ENCODE measurements at places on chromosomes 13 and 19. TPM values are rescaled to one million over a fixed set of nuclear protein-coding genes. Genes with fewer than 3 reads are reported as not detected.

The CYP4F2 gene
- not detected for total RNA-seq

The SMIM24 gene
- total RNA-seq: not detected

The SOX21 gene
- not detected for total RNA-seq

The CGB3 gene
- not detected for total RNA-seq

The KLK1 gene
- total RNA-seq: not detected

The SWSAP1 gene
- total RNA-seq: 3.5 TPM

The PGLYRP2 gene
- total RNA-seq: not detected

The ZNF726 gene
- total RNA-seq: 0.70 TPM

DNA sequence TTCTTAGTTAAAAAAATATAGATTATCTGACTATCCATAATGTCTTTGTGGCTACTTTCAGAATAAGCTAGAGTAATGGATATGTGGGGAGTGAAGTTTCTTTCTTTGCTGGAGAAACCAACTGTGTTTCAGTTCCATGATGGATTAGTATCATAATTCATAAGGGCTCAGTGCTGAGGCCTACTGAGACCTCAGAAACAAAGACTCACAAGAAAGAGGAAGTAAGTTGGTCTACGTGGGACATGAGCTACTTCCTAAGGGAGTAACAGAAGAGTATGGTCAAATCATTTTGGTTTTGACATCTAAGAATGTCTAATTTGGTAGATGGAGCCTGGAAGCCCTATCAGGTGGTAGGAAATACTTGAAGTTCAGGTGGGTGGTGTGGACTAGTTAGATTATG, 99.0 kb upstream of the HTR2A start:
- no peak for DNase-seq
- no peaks in the 10 kb centered on the region for H3K36me3 ChIP-seq
- no peak overlapping the region for H3K4me3 ChIP-seq
- no peaks in the 10 kb centered on the region for H3K27me3 ChIP-seq
- H3K4me1 ChIP-seq: no peaks in the 10 kb centered on the region
- H3K27ac ChIP-seq: no peak overlapping the region

- no peaks in the 10 kb centered on the region for H3K4me1 ChIP-seq
- no peaks in the 10 kb centered on the region for H3K36me3 ChIP-seq
- no peak for DNase-seq
- H3K4me3 ChIP-seq: no peak overlapping the region
- no peaks in the 10 kb centered on the region for H3K27me3 ChIP-seq
Observed at GRCh38 chr13:105202354-105202753, 1333.1 kb downstream of the EFNB2 start.

DNA sequence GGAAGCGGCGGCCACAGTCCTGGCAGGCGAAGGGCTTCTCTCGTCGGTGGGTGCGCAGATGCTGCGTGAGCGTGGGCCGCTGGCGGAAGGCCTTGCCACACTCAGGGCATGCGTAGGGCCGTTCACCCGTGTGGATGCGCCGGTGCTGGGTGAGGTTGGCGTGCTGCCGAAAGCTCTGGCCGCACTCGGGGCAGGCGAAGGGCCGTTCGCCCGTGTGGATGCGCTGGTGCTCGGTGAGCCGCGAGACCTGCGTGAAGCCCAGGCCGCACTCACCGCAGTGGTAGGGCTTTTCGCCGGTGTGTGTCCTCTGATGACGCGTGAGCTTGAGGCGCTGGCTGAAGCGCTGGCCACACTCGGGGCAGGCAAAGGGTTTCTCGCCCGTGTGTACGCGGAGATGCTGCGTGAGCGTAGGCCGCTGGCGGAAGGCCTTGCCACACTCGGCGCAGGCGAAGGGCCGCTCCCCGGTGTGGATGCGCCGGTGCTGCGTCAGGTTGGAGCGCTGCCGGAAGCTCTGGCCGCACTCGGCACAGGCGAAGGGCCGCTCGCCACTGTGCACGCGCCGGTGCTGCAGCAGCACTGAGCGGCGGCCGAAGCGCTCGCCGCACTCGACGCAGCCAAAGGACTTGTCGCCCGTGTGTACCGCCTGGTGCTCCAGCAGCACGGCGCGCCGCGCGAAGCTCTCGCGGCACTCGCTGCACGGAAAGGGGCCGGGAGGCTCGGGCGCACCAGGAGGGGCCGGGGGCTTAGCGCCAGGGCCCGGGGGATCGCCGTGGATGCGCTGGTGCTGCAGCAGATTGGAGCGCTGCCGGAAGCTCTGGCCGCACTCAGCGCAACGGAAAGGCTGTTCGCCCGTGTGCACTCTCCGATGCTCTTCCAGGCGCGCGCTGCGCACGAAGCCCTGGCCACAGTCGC, 4.0 kb upstream of the UBE2M start:
- peak overlapping the region; percentile 41 for H3K4me3 ChIP-seq
- H3K27me3 ChIP-seq: no peaks in the 10 kb centered on the region
- DNase-seq: no peak
- H3K36me3 ChIP-seq: no peaks in the 10 kb centered on the region

DNA sequence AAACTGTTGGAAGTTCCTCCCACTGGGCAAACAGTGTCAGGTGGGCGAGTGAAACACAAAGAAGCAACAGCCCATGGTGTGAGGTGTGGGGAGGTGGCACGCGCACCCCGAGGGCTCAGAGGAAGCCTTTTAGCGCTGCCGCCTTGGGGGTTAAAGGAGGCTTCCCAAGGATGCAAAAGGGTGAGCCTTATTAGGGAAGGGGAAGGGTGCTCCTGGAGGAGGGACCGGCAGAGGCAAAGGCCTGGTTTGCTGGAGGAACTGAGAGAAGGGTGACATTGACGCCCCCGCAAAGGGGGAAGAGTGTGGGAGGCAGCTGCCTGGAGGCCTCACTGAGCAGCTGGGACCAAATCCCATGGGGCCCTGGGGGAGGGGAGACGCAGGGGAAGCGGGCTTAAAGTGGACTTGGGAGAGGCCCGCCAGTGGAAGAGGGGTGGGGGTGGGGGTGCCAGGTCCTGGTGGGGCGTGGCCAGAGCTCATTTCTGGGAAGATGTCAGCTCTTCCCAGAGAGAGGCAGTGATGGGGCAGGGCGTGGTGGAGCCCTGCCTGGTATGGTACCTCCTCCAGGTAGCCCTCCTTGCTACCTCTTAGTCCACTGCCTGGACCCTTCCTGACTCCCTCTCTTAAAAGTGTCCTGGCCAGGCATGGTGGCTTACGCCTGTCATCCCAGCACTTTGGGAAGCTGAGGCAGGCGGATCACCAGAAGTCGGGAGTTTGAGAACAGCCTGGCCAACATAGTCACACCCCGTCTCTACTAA, 12.0 kb upstream of the FCHO1 start:
- H3K27ac ChIP-seq: no peak overlapping the region
- no peaks in the 10 kb centered on the region for H3K27me3 ChIP-seq
- no peaks in the 10 kb centered on the region for H3K36me3 ChIP-seq
- H3K4me1 ChIP-seq: no peaks in the 10 kb centered on the region

DNA sequence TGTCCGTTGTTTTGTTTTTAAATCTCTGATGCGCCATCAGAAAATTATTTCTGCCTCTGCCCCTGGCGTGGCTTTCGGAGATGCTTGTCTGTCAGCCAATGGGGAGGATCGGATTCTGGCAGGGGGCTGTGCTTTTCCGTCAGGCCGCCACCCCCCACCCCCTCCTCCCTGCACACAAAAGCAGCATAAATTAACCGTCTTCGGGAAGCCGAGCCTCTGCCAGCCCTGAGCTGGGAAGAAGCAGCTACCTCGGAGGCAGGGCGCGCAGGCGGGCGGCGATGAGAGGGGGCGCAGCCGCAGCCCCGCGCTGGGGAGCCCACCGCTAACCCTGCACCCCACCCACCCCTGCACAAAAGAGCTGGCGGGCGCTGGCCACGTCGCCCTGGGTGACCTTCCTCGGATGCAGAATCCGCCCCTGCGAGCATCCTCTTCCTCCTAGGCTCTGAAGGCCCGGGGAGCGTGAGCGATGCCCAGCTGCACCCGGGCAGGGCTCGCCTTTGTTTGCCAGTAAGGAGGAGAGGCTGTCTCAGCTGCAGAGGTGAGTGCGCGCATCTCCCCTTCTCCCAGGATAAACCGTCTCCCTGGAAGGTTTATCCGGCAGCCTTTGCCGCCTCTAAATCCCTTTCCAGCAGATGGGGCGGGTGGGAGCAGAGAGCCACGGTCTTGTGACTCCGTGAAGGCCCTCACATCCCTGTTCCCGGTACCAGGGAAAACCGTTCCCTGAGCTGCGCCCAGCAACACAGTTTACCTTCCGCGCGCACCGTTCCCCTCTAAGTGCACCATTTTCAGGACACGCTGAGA, at the start of gene ATCAY:
TSS of gene ATCAY (plus strand) at position 215 of the 801 bp plus-strand sequence. CDS start 5,083 bp downstream, outside the sequence.
- peaks cover 30% of the 10 kb centered on the region for H3K27me3 ChIP-seq
- no peaks in the 10 kb centered on the region for H3K36me3 ChIP-seq
- H3K27ac ChIP-seq: no peak within 1 kb of the TSS
- no peaks in the 10 kb centered on the region for H3K4me1 ChIP-seq
- H3K4me3 ChIP-seq: no peak within 1 kb of the TSS

DNA sequence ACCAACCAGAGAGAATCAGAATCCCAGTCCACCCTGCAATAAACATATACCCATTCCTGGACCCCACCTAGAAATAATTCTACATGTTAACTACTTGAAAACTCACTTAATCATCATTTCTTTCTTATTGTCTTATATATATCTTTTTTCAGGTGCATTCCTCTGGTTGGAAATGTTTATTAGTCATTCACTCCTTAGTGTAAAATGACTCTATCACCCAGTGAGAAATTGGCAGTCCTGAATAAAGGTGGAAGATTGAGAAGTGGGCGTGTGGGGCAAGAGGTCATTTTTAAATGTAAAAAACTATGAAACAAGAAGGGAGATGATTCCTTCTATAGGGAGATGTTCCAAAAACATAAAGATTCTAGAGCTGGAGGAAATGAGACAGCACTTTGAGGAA, 101.2 kb upstream of the MBNL2 start:
- no peaks in the 10 kb centered on the region for H3K36me3 ChIP-seq
- no peak overlapping the region for H3K4me3 ChIP-seq
- DNase-seq: no peak
- peaks cover 2% of the 10 kb centered on the region for H3K4me1 ChIP-seq

DNA sequence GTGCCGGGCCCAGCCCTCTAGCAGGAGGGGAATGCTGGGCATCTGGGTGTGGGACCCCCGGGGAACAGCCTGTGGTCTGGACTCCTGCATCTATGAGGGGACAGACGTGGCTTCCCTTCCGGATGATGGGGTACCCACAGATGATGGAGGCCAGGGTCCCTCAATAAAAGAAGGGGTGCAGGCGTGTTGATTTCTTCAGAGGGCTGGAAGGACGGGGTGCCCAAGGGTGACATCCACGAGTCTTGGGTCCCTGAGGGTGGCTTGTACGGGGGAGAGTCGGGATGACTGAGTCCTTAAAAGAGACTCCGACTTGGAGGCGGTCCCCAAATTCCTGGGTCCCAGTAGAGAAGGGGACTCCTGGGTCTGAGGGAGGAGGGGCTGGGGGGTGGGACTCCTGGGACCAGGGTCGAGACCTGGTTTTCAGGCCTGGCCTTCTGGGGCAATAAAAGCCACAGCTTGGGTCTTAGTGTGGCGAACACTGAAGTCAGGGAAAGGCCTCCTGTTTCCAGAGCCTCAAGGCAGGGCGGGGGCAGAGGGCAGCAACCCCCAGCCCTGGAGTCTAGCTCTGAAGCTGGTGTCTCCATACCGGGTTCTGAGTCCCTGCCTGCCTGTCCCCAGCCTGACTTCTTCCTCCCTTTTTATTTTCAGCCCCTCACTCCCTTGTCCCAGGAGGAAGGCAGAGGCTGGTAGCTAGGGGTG, 459 bp upstream of the GRIN2D start:
- H3K4me1 ChIP-seq: peaks cover 16% of the 10 kb centered on the region
- H3K27ac ChIP-seq: no peak overlapping the region
- DNase-seq: no peak
- no peak overlapping the region for H3K4me3 ChIP-seq

- peaks cover 7% of the 10 kb centered on the region for H3K4me1 ChIP-seq
- H3K27ac ChIP-seq: peak overlapping the region; percentile 100
- peak; percentile 62 for DNase-seq
- H3K27me3 ChIP-seq: no peaks in the 10 kb centered on the region
Observed at GRCh38 chr19:42255766-42256745, 1.1 kb upstream of the ERF start.

DNA sequence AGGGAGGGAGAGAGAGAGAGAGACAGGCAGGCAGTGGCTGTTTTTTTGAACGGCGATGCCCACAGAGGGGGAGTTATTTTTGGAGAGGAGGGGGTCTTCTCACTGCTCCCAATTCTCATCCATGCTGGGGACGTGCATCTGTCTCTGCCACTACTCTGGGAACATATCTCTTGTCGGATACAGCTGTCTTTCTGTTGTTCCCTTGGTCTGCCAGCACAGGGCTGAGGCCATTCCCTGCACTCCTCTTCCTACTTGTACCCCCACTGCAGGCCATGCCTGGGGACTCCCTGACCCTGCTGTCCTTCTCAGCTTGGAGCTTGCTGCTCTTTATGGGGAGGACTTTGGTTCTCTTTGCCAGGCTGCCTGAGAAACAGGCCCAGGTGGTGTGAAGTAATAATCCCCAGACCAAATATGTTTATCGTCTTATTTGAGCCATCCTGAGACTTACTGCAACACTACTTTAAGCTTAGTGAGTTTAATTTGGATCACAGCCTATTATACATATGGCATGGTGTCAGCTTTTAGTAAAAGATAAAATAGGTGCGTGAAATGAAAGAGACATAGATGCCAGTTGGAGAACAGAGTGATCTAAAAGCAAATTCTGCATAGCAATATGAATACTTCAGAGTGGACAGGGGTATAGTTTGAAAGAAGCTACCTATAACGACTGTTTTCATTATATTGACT, 19.1 kb downstream of the LRCH1 start:
- H3K4me1 ChIP-seq: peaks cover 7% of the 10 kb centered on the region
- no peaks in the 10 kb centered on the region for H3K36me3 ChIP-seq
- DNase-seq: no peak
- no peaks in the 10 kb centered on the region for H3K27me3 ChIP-seq

DNA sequence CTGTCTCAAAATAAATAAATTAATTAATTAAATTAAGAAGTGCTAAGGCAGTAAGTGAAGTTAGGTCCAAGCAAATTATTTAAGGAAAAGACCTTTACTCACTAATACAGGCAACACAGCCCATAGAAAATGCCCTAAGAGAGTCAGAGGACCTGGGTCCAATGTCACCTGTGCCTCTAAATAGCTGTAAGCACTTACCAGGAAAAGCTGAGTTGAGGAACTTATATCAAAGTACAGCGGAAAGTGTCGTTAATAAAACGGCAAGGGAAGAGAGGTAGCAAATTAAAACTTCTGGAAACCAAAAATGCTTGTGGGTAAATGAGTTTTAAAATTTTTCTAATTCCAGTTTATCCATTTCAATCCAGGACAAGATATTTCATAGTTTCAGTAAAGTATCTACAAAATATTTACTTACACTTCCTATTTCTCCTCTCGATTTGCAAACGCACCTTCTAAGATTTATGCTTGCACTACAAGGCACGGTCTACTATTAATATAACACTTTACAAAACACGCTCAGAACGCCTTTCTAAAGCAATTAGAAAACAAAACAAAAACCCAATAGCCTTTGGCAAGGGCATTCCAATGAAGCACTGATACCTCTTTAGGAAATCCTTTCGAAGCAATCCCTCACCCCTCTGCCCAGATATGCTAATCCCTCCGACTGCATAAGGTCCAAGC, 963 bp downstream of the VPS36 start:
- H3K27ac ChIP-seq: peak overlapping the region; percentile 94
- H3K4me3 ChIP-seq: peak overlapping the region; percentile 86
- DNase-seq: no peak
- H3K27me3 ChIP-seq: no peaks in the 10 kb centered on the region

DNA sequence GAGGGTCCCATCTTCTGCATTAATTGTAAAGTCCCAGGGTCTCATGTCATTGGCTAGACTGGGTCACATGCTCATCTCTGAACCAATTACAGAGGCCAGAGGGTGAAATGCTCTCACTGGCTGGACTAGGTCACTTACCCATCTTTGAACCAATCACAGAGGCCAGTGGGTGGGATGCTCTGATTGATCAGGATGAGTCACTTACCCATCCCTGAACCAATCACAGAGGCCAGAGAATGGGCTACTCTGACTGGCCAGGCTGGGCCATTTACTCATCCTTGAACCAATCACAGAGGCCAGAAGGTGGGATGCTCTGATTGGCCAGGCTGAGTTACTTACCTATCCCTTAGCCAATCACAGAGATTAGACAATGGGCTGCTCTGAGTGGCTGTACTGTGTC, 5.3 kb downstream of the MISP start:
- no peak for DNase-seq
- H3K4me1 ChIP-seq: no peaks in the 10 kb centered on the region
- no peaks in the 10 kb centered on the region for H3K36me3 ChIP-seq
